Activated T-helper 1 cell treated with anti-CD3 and anti-CD28 coated beads, Interleukin-2, amount 50 U/mL, for 16 hours (primary cell): ENCODE measurements at places on chromosomes 2 and 18.

GRCh38 chr2:227191367-227191766 lies 26.9 kb downstream of the COL4A3 start:
- DNase-seq = no peak

- DNase-seq = no peak
Measured at GRCh38 chr2:42030829-42031228, 17.0 kb upstream of the PKDCC start.

DNA sequence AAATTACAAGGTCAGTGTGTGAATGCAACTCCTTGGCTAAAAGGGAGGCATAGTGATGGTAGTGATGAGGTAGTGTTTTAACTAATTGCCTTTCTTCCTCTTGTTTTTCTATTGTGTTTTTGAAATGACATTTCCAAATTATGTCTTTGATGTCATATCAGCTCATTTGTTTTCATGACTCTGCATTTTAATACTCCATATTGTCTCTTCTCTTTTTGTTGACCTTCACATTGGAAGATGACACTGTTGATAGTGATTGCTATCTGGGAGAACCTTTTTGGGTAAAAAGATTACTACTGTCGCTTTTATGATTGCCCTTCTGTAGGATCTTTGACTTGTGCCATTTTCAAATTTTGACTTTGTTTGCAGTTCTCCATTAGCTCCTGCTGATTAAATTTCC lies 3.0 kb downstream of the GIGYF2 start:
- no peak for DNase-seq

- DNase-seq = no peak
Measured at GRCh38 chr2:32720771-32721170, 92.9 kb downstream of the TTC27 start.

DNA sequence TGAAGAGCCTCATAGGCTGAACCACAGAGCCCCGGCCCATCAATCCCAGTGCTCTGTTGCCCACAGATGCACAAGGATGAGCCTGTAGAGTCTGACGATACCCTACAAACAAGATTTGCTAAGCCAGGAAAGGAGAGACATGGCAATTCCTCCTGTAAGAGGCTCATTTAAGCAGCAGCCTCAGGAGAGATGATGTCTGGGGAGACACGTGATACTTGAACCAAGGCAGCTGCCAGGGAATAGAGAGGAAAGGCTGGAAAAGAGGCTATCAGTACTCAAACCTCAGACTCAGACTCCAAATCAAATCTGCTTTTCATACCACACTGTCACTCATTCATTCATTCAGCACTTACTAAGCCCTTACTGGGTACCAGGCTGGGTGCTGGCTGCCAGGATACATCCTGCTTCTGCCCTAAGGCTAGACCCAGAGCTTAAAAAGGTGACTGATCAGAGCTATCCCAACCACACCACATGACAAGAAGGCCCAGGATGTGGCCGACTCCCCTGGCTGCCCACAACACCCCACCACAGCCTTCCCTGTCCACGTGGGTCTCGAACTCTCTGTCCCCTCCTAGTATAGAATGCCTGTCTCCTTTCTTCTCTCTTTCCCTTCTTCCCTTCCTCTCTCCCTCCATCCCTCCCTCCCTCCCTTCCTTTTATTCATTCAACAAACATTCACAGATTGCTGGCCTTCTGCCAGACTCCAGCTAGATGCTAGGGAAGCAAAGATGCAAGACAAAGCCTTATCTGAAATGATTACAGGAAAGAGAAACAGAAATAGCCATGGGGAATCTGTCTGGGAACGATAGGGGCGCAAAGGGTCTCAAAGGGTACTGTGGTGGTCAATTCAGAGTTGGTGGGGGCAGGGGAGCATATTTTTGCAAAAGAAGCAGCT lies 23.4 kb upstream of the KCNK3 start:
- no peak for DNase-seq

DNA sequence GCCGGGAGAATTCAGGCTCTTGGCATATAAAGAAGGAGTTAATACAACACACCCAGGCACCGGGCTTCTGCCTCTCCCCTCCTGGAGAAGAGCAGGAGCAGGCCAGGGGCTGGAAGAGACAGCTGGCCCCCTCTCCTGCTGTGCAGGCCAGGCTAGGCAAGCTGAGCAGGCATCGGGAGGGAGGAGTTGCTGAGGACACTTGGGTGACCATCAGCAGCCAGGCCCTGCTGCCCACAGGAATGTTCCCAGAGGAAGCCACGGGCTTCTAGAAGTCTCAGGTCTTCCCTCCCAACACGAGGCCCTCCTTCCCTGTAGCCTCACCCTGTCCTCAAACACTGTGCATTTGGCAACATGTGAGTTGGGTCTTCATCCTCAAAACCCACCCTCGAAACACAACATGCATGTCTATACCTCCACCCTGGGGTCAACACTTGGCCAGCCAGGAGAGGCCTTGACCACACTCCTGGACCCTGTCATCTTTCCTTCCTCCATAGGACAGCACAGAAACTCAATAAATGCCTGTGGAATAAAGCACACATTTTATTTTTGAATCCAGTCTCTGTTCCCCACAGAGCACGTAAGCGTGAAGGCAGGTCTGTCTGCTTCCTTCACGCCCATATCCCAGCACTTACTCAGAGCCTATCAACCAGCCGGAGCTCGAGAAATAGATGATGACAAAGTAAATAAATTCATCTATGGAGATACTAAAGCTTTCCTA lies 433.8 kb upstream of the ID2 start:
- DNase-seq = no peak

- no peak for DNase-seq
Measured at GRCh38 chr2:110099471-110100225, 16.0 kb downstream of the MALL start.

GRCh38 chr2:27854229-27854862 lies 35.8 kb downstream of the RBKS start:
- DNase-seq = no peak
